Gastrocnemius medialis (tissue), 4 donors: ENCODE measurements at places on chromosomes 16 and 17. TPM values are rescaled to one million over a fixed set of nuclear protein-coding genes. Genes with fewer than 3 reads are reported as not detected.

DNA sequence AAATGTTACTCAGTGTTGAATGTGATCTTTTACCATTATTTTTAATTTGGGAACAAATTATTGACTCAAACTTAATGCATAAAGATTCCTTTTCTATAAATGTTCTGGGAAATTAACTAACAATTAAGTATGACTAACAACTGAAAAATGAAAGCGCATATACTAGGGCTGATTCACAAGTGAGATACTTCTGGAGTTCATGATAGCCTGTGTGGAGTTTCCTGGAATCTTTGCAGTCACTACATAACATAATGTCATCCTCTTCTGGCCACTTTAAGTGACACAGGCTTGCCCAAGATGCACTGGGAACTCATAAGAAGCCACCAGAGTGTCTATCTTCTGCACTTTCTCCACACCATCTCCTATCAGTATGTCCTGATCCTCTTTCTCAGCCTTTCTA lies 450.3 kb upstream of the CDH11 start:
- DNase-seq, result no peak

DNA sequence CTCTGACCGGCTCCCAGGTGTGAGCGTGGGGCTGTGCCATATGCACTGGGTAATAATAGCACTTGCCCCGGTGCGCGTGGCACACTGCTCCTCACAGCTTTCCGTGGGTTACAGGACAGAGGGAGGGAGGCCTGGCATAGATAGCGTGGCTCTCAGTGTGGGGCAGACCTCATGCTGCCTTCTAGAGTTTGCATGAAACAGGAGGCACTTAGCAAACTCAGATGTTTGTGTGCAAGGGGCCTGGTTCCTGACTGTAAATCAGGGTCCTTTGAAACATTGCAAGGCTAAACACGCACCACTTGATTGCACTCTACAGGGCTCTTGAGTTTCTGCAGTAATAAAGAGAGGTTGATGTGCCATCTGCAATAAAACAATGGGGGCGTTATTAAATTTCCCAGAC lies 101.7 kb downstream of the RPTOR start:
- no peak for DNase-seq

DNA sequence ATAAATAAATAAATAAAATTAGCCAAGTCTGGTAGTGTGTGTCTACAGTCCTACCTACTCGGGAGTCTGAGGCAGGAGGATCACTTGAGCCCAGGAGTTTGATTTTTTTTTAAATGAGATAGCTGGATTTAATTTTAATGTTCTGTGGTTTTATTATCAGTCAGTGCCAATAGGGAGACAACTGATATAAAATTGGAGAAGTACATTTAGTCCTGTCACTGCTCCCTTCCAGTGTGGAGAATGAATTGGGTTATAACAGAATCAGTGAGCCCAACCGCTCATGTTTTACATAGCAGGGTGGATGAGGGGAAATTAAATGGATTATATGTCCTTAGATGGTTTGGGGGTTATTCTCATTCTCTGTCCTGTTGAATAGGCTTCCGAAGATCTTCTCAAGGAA lies 6.2 kb downstream of the NME1 start:
- no peak for DNase-seq

GRCh38 chr17:29959658-29960337 lies 18.4 kb downstream of the EFCAB5 start:
- DNase-seq, result no peak

- no peak for DNase-seq
Measured at GRCh38 chr16:10408824-10409381, 23.0 kb downstream of the ATF7IP2 start.

GRCh38 chr17:57505841-57506773 lies 239.0 kb downstream of the CCDC182 start:
- DNase-seq, result no peak

DNA sequence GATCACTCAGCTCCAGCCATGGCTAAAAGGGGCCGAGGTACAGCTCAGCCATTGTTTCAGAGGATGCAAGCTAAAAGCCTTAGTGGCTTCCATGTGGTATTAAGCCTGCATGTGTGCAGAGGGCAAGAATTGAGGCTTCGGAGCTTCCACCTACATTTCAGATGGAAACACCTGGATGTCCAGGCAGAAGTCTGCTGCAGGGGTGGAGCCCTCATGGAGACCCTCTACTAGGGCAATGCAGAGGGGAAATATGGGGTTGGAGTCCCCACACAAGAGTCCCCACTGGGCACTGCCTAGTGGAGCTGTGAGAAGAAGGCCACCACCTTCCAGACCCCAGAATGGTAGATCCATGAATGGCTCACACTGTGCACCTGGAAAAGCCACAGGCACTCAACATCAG lies 14.7 kb upstream of the PSMD11 start:
- DNase-seq, result no peak

The EPN3 gene
- total RNA-seq, result not detected

The ZNF688 gene
- total RNA-seq, result 11.0 TPM

The TBC1D3K gene
- not detected for total RNA-seq

The DBNDD1 gene
- 22.6 TPM for total RNA-seq

The COG7 gene
- total RNA-seq, result 7.1 TPM

The SRCIN1 gene
- total RNA-seq, result not detected
